ENCODE measurements at places on chromosomes 4 and X.

- DNase-seq: no peak
Observed at GRCh38 chr4:84825701-84826341, 140.7 kb downstream of the WDFY3 start.

- DNase-seq: peak; percentile 44
Observed at GRCh38 chr4:127997534-127998388, 32.6 kb downstream of the ABHD18 start.

DNA sequence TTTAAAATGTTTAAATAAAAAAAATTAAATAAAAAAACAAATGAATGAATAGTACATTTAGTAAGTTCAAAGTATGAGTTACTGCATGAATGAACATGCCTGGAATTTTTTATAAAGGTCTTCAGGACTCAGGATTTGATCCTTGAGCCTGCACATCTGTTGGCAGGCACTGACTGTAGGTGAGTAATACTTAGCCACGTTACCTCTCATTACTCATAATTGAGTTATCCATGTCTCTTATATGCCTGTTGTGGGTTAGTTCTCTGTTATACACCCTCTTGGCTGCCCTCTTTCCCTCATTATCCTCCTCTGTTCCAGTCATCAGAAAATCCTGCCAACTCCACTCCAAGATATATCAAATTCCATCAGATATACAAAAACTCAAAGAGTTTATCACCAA, 276.0 kb downstream of the FBXW7 start:
- DNase-seq: no peak

DNA sequence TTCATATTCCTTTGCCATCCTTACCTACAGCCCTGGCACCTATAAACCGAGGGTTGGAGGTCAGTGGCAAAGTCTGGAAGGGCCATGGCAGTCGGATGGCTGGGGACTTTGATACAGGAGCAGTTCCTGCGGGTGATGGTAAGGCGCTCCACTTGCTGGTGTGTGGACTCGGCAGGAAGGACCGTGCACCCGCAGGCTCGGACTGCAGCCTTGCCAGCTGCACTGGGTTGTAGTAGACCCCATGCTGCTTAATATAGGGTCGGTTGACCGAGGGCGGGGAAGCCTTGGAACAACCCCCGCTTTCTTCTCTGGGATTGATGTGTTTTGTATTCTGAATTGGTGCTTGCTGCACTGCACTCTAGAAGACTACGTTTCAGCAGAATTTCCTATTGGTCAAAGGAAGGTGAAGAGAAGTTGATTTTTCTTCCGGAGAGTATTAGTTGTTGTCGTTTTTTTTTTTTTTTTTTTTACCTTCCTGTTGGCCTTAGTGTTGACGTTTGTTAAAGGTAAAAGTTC, 638 bp downstream of the BLTP1 start:
- DNase-seq: no peak

- no peak for DNase-seq
Observed at GRCh38 chr4:30429813-30430761, 290.1 kb upstream of the PCDH7 start.

DNA sequence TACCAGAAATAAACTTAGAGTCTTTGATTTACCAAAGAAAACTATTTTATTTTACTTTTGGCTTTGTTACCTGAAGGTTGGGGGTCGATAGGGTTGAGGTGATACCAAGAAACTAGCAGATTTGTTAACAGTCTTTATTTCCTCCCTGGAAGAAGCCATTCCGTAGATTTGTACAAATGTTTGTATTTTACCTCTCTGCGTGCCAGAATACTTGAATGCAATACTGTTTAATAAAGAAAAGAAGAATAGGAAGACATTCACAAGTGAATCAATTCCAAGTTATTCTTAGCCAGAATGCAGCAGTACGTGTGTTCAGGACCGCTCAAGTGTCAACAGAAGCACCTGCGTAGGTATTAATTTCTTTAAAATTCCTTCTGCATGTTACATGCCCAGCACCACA, 260.3 kb upstream of the TENM3 start:
- no peak for DNase-seq

- peak; percentile 60 for DNase-seq
Observed at GRCh38 chrX:12443534-12444098, 305.3 kb downstream of the FRMPD4 start.

DNA sequence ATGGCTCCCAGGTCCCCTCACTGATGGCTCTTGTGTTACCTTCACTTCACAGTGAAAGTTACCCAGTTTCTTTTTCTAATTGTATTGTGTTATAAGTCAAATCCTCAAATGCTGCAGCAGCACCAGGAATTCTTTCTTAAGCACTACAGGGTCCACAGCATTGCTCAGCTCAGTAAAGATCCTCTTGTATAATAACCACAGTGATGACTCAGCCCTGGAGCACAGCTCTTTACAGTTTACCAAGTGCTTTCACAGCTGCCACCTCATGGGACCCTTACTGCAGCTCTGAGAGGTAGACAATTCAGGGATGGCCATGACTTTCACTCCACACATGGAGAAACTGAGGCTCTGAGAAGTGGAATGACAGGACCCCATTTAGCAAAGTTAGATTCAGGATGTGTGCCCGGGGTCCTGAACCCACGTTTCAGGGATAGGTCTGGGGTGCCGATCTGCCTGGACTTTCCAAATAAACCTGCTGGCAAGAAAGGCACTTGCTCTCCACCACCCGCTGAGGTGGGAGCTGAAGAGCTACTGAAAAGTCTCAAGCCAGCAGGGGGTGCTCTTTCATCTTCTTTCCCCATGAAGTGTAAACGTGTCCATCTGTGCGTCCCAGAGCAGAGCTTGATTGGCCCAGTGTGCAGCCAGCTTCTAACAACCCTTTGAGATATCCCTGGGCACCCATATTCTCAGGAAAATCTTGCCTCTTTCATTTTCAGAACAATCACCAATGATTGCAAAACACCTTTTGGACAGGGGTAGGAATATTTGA, 35.7 kb upstream of the GABRQ start:
- no peak for DNase-seq

- DNase-seq: peak; percentile 12
Observed at GRCh38 chr4:113952452-113953029, 26.9 kb downstream of the ARSJ start.

GRCh38 chr4:78827191-78827590, 51.0 kb downstream of the BMP2K start:
- no peak for DNase-seq

DNA sequence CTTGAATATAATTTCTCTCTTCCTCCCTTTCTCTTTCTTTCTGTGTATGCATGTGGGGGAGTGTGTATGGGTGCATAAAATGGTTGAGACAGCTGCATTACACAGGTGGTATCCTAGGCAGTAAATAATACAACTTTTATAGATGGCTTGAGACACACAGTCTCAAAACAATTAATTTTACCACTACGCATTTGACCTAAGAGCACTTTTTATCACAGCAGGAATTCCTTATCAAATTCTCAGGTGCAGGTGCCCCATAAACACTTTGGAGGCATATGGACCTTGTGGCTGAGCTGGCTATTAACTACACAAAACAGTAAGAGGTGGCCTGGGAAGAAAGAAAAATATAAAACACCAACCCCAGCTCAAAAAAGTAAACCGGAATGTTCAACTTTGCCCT, 91.3 kb downstream of the RASGEF1B start:
- no peak for DNase-seq

DNA sequence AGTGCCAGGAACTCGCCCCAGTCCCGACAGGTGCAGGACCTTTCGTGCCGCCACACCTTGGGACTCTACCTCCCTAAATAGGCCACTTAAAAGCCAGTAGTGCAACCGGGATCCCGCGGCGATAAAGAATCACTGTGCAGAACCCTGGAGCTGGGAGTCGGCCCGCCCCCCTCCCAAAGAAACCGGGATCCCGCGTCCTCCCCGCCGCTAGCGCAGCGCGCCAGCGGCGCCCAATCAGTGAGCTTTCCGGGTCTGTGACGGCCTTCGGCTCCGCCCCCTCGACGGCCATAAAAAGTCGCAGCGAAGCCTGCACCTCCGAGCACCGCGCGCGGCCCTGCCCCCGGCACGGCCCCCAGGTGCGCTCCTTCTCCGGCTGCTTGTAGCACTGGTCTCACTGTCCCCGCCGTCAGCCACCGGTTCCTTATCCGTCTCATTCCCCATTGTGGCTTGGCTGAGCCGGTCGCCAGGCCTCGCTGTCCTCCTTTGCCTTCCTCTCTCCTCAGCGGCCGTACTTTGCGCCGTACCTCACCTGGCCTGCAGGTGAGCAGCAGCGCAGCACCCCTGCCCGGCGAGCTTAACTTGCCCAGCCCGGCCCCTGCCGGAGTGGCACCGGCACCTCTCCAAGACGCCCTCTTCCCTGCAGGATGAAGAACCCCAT, at the start of gene LRAT:
Gene LRAT, plus strand, starts transcription at position 318 of the 658 bp plus-strand sequence. Its CDS starts 327 bp downstream, at position 645.
- DNase-seq: no peak

DNA sequence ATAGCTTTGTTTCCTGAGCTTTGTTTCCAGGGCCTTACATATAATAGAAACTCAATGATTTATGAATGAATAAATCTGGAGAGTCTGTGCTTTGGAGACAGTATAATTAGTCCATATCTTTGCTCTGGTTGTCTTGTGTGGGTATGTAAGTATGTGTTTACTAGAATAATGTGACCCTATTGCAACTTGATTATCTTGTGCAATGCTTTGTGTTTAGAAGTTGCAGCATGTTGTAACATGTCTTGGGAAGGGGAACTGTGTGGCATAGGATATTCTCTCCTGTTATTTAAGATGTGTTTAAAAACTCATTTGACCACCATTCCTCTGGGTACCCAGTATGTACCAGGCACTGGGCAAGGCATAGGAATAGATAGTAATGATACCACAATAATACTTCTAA, 6.1 kb downstream of the SPATA18 start:
- DNase-seq: no peak

DNA sequence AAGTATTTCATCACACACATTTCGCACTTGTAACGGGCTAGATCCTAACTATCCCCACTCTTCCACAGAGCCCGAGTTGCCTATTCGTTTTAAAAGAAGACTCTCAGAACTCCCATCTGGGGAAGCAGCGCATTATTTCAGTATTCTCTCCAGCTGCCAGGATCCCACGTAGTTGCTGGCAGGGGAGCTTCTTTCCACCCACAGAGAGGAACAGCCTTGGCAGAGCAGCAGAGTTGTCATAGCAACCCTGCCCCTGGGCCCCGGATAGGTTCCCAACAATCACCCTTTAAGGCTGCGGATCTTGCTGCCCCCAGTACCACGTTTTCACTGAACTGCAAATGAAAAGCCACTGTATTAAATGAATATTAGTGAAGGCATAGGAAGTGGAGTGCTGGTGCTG, 106.7 kb downstream of the GPM6A start:
- no peak for DNase-seq

DNA sequence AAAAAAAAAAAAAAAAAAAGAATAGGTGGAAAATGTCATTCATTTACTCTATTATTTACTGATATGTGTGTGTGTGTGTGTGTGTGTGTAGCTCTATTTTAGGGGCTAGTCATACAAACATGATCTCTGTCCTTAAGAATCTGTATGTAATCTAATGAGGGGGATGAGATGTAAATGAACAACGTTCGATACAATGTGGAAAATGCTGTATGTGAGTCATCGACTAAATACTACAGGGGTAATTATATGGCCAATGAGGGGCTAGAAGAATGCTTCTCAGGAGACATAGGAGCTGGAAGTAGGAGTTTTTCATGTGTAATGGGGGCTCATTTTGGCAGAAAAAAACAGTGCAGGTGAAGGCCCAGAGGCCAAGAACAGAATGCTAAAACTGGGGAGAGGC, 41.9 kb downstream of the LEF1 start:
- no peak for DNase-seq

DNA sequence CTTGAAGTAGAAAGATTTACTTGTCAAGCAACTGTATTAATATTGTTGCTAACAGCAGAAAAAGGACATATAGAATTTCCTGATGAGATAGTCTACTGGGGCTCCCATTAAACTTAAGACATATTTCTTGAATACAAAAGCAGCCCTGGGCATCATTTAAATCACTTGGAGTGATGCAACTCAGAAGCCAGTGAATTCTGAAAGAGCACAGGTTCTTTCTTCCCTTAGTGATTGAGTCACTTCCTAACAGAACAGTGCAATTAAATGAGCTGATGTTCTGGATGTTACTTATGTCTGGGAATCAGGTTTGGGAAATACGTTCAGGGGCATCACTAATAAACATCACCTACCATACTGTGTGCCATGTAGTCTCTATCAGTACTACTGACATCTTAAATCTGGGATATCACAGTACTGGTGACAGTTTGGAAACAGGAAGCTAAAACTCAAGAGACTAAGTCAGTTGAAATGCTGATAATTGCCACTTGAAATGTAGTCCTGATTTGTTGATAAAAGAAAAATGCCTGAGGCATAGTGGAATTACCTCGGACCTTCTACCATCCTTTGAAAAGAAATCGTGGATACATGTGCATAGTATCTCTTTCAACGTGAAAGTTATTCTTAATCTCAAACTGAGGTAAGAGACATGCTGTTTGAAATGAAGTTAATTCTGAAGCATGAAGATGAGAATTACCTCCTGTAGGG, 249.2 kb upstream of the GPRIN3 start:
- no peak for DNase-seq

DNA sequence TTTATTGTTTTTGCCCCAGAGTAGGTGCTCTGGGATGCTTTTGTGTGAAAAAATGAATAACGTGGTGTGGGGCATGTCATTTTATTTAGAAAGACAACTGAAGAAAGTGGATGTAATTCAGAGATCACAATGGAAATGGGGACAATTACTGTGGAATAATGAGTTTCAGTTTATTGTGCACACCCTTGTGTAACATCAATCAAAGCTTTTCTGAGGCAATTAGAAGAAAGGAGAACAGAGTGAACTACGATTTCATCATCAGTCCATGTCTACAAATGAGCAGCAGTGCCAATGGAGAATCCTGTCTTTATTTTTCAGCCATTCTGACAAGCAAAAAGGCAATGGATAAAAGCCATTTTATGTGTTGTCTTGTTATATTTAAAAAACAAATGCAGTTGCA, 339.2 kb downstream of the TMA16 start:
- no peak for DNase-seq

- DNase-seq: no peak
Observed at GRCh38 chr4:123120473-123120872, 198.1 kb upstream of the NUDT6 start.

DNA sequence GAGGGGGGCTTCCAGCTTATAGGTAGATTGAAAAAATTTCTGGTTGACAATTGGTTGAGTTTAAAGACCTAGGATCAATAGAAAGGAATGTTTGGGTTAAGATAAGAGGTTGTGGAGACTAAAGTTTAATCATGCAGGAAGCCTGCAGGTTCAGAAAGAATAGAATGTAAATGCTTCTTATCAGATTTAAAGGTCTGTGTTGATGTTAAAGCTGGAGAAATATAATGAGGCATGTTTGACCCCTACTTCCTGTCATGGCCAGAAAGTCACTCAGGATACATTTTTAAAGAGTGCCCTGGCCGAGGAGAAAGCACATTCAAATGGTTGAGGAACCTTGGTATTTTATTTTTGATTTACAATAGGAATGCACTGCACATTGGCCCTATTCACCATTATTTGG, 3.9 kb upstream of the RRAGB start:
- no peak for DNase-seq
